ENCODE measurements at places on chromosomes 2 and 18.

DNA sequence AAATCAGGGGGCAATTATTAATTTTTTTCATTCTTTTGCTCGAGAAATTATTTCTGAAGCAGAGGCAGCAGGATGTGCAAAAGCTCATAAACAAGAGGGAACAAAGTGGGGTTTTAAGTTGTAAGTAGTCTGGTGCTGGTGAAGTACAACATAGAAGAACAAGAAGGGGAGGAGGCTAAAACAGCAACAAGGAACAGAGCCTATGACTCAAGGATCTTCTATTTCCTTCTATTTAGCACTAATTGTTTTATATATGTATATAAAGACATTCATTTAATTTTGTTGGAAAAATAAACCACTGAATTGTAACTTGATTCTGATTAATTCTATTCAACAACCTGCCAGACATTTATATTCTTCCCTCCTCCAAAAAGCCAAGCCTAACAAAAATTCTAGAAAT is 35.0 kb downstream of the YES1 start:
- DNase-seq: no peak

GRCh38 chr2:142140434-142140845 is 9.6 kb upstream of the LRP1B start:
- DNase-seq: peak; percentile 9

DNA sequence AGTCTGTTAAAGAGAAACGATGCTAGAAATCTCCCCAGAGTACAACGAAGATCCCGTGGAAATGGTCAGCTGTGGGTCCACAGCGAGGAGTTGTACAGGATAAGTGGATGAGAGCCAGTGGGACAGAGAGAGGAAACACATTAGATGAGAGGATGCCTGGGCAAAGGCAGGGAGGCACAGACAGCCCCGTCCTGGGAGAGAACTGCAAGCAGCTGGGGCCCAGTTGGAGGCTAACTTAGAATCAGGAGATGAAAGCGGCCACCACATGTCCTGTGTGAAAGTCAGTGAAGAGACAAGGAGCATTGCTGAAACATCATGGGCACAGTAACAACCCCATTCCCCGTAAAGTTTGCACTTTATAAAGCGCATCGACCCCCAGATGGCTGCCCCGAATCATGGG is 157.5 kb downstream of the RAPGEF4 start:
- DNase-seq: no peak

GRCh38 chr2:26074676-26075075 is 40.8 kb downstream of the RAB10 start:
- DNase-seq: no peak

DNA sequence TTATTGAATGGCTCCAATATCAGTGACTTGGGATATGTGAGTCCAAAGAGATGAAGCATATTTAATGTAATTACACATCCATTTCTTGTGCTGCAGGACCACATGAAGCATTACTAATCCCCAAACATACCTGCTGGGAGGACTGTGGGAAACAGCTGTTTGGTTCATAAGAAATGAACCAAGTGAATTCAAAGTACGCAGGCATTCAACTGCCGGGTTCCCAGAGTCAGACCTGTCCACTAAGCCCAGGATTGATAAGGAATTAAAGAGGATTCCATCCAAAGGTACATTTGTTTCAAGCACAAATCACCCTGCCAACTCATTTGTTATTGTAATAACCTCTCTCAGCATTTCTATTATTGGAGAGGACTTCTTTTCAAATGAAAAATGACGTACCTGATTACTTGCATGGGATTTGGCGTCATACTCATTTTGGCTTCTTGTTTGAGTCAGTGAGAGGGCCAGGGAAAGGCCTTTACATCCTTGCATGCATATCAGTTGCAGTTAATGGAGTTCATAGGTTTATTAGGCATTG is 230.7 kb downstream of the TXNL1 start:
- DNase-seq: no peak

DNA sequence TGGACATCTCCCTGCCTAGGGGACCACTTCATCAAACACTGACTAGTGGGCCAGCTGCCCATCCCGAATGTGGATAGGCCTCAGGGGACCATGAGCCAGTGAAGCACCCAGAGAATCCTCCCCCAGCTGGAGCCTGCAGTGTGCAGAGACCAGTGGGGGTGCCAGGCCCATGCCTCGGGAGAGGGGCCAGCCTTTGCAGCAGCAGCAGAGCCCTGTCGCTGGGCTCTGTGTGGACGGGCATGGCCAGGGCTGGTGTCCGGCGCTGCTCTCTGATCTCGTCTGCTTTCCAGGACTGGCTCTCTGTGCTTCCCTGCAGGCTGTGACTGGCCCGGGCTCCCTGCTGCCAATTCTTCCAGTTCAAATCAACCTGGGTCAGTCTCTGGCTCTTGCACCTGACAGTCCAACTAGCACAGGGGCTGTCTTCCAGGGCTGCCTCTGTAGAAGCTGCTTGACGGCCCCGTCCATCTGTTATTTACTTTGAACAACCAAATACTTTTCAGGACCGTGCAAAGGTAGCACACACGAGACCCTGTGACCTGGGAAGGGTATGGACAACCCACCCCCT is 11.4 kb downstream of the KCNIP3 start:
- DNase-seq: no peak

- no peak for DNase-seq
Measured at GRCh38 chr18:51110073-51110797, 80.2 kb downstream of the SMAD4 start.

DNA sequence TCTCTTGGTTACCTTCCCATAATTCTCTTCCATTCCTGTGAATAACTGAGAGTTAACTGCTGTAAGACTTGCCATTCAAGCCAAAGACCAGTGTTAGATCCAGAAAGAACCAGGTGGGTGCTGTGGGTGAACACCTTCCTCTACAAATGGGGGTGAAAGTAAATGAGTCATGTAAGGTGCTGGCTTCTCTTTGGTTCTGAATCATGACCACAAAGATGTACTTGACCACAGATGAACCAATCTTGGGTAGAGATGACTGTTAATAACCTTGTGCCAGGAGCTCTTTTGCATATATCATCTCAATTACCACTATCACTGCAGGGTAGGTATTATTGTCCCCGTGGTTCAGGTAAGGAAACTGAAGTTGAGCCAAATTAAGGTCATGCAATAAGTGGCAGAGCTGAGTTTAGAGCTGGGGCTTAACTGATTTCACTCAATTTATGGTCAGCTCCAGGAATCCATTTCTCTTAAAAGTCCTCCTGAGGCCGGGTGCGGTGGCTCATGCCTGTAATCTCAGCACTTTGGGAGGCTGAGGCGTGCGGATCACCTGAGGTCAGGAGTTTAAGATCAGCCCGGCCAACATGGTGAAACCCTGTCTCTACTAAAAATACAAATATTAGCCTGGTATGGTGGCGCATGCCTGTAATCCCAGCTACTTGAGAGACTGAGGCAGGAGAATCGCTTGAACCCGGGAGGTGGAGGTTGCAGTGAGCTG is 244.9 kb upstream of the CXCR4 start:
- DNase-seq: no peak

DNA sequence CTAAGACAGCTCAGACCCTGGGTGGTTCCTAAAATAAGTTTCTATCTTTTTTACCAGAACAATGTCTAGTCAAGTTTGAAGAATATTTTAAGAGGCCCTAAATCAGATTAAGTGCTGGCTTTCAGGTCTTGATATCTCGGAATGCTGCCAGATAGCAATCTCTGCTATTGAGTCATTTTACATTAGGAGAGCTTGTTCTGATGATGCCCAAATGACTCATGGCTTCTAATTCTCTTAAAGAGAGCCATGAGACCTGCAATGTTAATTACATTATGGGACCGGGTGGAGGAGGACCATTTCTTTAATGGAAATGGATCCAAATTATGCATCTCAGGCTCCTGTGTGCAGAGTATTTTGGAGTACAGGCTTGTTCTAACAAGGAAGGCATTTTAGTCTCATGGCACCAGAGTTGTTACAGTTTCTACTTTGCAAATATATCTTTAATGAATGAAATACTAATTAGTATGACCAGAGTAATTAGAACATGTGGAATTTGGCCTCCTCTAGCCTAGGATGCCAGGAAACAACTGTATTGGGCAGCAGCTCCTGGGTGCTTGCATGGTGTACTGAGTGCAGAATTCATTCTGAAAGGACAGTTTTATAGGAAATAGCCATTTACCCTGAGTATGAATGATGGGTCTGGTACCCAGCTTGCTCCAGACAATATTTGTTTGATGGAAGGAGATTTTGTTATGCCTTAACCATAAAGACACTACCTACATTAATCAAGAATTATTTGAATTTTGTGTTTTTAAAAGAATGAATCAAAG is 94.0 kb upstream of the SULT1C3 start:
- DNase-seq: no peak

- DNase-seq: no peak
Measured at GRCh38 chr2:121790276-121790956, 35.0 kb downstream of the TSN start.

DNA sequence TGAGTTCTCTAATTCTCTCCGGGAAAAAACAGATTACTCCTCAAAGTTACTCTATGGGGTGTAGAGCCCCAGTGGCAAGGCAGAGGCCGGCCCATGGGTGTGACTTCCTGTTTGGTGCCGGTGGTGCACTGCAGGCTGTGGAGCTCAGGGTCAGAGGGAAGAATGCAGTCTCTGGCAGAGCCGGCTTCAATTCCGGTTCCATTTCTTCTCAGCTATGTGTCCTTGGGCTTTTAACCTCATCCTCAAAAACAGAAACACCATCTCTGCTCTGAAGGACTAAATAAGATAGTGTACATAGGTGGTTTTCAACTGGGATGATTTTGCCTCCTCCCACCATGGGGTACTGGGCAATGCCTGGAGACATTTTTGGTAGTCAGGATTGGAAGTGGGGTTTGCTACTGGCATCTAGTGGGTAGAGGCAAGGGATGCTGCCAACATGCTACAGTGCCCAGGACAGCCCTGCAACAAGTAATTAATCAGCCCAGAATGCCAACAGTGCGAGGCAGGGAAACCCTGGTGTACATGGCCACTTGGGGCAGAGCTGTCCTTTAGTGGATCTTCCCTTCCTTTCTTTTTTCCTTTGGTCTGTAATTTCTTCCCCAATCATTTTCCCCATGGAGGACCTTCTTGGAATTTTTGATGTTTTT is 81.2 kb downstream of the INSIG2 start:
- DNase-seq: no peak

- DNase-seq: no peak
Measured at GRCh38 chr18:63774511-63774910, 707 bp upstream of the SERPINB7 start.

DNA sequence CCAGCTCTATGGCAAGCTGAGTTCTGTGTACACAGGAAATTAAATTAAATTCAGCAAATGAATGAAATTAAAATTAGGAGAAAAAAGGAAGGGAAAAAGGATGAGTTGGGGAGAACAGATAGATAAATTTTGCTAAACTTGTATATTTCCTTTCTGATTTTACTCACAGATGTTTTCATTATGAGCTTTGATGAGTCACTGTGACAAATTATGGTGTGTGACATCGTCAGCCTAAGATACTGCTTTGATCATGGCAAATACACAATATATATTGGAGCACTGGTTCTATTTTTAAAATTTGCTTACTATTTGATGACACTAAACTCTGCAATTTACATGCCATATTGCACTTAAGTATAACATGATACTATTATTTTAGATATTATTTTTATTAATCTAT is 464.6 kb upstream of the SPHKAP start:
- no peak for DNase-seq

GRCh38 chr18:13436576-13436975 is 218.0 kb downstream of the LDLRAD4 start:
- DNase-seq: no peak

DNA sequence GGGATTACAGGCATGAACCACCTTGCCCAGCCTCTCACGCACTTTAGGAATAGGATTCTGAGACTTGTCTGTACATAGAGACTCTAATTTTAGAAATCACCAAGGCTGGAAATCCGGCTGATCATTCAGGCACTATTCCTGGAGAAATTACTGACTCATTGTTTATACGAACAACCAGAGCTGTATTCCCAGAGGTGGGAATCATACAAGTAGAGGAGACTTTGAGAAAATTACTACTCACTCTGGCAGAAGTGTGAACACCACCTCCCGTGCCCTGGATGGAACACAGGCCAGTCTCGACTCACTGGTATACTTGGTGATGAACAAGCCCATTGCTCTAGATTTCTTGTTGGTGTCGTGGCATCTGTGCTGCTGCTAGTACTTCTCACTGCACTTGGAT is 5.8 kb upstream of the ADNP2 start:
- DNase-seq: no peak

Data from glomerular endothelial cell (primary cell).